ENCODE measurements at places on chromosomes 2 and 18.

DNA sequence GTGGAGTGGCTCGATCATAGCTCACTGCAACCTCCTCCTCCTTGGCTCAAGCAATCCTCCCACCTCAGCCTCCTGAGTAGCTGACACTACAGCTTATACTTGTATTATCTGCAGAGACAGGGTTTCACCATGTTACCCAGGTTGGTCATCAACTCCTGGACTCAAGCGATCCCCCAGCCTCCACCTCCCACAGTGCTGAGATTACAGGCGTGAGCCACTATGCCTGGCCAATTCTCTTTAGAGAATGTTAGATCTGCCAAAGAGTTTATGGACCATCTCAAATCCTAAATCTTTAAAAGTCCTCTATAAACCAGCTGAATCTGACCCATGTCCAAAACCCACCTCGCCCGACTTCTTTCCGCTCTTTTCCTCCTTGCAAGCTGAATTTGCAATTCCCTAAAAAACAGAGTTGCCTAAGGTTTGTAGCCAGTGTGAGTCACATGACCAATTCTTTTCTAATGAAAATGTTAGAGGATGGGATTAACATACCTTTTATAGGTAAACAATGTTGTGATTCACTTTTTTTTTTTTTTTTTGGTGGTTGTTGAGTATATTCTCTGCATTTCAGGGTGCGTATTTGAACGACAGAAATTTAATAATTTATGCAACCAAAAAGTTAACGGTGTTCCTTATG, 2.4 kb upstream of the PMAIP1 start:
- no peak for DNase-seq

GRCh38 chr2:176821350-176821749, 391.2 kb upstream of the HNRNPA3 start:
- no peak for DNase-seq

GRCh38 chr2:237431837-237432236, 17.9 kb upstream of the COL6A3 start:
- no peak for DNase-seq

DNA sequence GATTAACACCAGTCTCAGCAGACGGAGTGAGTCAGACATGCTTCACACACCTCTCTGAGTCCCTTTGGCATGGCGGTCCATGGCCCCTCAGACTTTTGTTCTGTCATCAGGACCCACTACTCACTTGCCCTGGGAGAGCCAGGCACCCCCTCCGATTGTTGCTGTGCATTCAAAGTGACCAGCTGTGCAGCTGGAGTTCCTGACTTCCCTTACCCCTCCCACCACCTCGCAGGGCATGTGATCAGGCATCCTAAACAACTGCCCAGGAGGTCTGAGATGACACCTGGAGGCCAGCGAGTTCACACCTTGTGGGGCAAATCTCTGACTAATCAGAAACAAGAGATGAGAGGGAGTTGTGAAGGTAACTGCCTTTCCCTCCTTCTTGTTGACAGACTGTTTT, 35.3 kb upstream of the HDAC4 start:
- DNase-seq, result no peak

DNA sequence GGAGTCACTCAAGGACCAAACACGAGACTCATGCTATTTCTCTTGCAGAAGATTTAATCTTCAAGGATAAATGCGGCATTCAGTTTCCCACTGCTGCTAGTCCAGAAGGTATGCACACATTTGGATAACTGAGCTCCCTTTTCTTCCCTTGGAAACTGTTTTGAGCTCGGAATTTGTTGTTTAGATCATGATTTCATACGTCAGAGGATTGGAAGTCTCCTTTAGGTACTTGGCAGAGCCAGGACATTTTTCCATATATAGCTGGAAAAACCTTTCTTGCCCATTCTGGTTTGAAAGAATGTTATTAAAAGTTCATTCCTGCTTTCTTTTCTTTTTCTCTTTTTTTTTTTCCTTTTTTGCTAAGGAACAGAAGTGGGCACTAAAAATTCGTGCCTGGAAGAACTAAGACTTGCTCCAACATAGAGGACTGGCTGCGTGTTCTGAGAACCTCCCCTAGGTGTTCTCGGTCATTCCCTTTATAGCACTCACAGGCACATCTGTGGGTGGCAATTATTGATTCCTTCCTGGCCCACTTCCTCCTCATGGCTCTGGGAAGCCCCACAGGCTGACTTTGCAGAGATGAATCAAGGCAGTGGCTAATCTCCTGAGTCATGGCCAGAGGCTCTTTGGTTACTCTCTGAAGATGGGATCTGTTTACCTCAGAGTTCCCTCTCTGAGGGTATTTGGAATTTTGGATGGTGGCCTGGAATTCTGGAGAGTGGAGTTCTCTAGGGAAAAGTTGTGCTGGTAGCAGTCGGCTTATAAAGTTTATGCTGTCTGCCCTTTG, 104.8 kb downstream of the PLCL1 start:
- DNase-seq, result no peak

- no peak for DNase-seq
Measured at GRCh38 chr2:213004197-213004821, 147.1 kb downstream of the IKZF2 start.

DNA sequence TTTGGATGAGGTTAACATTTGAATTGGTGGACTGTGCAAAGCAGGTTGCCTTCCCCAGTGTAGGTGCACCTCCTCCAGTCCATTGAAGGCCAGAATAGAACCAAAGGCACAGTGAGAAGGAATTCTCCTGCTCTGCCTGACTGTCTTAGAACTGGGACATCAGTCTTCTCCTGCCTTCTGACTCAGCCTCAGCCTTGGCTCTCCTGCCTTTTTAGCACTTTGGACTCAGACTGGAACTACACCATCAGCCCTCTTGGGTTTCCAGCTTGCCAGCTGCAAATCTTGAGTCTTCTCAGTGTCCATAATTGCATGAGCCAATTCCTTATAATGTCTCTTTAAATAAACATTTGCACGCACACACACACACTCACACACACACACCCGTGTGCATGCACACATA, 8.0 kb upstream of the TMEM177 start:
- DNase-seq, result no peak

GRCh38 chr18:48702346-48703027, 163.7 kb downstream of the CTIF start:
- DNase-seq, result no peak

DNA sequence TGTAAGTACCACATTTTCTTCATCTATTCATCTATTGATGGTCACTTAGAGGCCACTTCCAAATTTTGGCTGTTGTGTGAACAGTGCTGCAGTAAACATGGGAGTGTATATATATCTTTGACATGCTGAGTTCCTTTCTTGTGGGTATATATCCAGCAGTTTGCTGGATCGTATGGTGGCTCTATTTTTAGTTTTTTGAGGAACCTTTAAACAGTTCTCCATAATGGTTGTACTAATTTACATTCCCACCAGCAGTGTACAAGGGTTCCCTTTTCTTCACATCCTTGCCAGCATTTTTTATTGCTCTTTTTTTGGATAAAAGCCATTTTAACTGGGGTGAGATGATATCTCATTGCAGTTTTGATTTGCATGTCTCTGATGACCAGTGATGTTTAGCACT, 7.3 kb upstream of the ATP5MC3 start:
- DNase-seq, result no peak

- DNase-seq, result no peak
Measured at GRCh38 chr2:145669301-145669700, 1149.4 kb upstream of the ZEB2 start.

DNA sequence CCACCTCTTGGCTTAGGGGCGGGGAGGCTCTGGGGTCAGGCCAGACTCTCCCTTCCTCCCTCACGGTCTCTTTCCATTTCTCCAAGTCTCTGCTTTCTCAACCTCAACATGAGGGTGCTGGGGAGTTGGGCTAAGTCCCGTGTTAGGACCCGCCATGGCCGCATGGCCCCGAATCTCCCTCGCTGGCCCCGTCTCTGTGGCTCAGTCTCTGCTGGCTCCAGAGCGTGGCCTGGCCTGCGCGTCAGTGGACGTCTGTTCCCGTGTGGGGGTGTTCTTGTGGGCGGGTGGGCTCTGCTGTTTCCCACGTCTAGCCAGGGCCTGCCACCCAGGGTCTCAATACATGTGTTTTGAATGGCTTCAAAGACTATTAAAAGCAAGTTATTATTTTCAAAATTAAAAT, 12.4 kb downstream of the ALLC start:
- DNase-seq, result no peak

GRCh38 chr2:108979461-108979860, 9.6 kb downstream of the EDAR start:
- no peak for DNase-seq

- DNase-seq, result no peak
Measured at GRCh38 chr18:57771193-57771592, 31.9 kb downstream of the ATP8B1 start.

- no peak for DNase-seq
Measured at GRCh38 chr2:17599617-17600016, 59.1 kb downstream of the VSNL1 start.

DNA sequence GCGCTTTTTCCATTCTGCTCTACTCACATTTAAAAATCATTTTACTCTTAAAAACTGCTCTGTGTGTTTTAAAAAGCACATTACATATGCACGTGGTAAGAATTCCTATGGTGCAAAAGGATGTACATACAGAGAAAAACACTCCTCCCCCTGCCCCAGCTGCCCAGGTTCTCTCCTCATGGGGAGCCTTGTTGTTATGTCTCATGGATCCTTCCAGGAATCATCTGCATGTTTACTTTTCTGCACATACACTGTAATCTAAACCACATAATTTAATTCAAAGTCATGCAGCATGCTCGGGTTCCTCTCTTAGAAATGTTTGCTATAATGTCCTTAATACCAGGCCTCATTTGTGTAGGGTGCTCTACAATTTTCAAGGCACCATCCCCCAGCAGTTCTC, 243.3 kb downstream of the LOXHD1 start:
- no peak for DNase-seq

- DNase-seq, result no peak
Measured at GRCh38 chr2:38619458-38620164, 16.9 kb upstream of the HNRNPLL start.

GRCh38 chr18:38367473-38367872, 801.9 kb upstream of the CELF4 start:
- DNase-seq, result no peak

- no peak for DNase-seq
Measured at GRCh38 chr2:122135021-122135937, 379.8 kb downstream of the TSN start.

- DNase-seq, result no peak
Measured at GRCh38 chr2:10079870-10080535, at the start of gene CYS1. Gene CYS1 (minus strand): TSS chr2:10080411. CDS start chr2:10080223, 188 bp downstream.

DNA sequence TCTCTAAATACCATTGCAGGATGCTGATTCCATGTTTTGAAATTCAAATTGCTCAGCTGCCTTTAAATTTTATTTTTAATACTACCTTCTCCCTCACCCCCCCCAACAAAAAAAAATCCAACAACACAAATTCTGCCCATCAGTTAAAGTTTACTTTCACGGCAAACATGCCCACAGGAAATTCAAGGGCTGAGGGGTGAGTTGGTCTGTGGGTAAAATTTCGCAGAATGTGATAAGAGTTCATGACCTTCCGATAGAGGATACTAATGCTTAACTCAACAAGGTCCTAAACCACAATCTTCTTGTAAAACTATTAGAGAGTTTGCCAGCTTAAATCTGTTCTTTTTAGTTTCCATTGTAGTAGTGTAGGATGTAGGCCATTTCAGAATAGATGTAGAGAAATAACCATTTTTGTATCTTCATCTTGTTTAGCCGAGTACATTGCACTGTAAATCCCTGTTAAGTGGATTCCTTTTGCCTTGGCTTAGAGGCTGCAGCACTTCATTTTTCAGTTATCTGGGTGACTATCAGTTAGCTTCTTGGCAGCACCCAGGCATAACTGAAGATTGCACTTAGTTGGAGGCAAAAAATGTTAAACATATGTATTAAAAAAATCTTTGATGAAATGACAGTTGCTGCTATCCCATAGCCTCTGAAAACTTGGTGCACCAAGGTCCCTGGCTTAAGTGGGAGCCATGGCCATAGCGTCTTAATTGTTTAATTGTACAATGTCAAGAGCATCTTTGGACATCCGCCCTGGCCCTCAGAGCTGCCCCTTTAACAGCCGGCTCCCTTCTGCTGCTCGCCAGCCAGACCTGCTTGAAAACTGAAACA, 232.3 kb downstream of the HAUS1 start:
- DNase-seq, result no peak

- DNase-seq, result no peak
Measured at GRCh38 chr18:11840493-11840892, 10.7 kb upstream of the CHMP1B start.

DNA sequence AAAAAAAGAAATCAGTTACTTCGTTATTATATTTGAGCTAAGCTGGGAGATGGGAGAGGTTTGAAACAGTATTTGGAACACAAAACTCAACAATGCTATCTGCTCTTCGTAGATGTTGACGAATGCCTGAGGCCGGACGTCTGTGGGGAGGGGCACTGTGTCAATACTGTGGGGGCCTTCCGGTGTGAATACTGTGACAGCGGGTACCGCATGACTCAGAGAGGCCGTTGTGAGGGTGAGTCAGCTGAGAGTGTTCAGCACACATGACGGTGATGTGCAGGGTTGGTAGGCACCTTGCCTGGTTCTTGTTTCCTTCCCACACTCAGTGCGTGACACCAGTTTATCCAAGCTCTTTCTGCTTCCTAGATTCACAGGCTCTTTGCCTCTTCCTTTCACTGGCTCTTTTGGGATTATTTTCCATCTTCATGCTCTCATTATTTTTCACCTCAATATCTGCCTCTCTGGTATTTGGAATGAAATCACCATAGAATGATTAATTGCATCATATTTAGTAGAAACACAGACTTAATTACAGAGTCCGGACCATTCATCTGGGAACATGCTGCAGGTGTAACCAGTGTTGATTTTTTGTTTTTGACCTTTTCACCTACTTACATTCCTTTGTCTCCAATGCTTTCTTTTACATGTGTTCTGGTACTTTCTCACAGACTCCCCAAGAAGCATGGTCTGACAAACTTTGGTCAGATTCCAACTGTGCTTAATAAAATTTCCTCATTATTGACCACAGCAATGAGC, 200.6 kb upstream of the RASGRP3 start:
- peak; percentile 48 for DNase-seq

DNA sequence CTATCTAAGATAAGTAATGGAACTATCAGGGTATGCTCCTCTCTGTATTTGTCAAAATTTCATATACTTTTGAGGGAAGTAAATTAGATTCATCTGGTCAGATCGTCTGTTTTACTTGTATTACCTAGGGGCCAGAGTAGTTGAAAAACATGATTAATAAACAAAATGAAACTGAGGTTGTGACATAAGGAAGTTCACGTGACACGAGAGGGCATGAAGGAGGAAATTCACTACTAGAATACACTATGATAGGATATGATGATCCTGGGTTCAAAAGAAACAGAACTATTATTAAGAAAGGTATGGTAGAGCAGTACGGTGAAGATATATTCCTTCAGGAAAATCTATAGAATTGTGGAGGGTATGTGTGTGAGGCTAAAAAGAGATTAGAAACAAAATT, 58.4 kb upstream of the SPAG16 start:
- no peak for DNase-seq

- DNase-seq, result no peak
Measured at GRCh38 chr18:12782521-12782920, 79.7 kb downstream of the PSMG2 start.

All from CD4-positive, alpha-beta T cell treated with Interleukin-15 for 1 hour (primary cell).